ENCODE measurements at places on chromosomes 2 and 18.

DNA sequence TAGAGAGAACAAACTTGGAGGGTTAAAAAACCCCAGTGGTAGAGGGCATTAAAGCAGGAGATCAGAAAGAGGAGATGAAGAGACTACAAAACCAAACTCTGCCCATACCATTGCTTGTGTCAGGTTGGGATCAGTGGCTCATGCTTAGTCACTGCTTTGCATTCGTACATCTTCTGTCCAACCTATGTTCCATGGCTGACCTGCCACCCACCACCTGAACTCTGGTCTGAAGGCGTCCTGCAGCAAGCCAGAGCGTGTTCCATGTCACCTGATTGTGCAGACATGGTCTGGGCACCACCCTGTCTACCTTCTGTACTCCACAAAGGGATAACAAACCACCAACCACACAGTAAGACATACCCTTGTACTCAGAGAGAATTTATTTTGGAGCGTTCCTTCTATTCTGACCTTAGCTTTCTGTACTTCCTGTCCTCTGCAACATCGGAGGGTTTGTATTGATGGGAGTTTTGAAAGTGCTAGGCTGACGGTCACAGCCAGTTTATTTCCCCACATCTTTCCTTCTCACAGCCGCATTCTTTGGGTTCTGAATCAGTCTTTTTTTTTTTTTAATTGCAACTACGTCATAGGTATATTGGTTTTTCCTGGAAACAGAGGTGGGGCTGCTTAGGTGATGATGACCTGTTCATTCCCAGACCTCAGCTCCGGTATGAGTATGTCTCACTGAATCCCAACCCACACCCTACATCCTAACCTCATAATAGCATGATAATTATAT, 88.3 kb downstream of the SOWAHC start:
- DNase-seq = peak; percentile 64

GRCh38 chr2:205712508-205712907, 30.2 kb downstream of the NRP2 start:
- peak; percentile 54 for DNase-seq

- DNase-seq = no peak
Observed at GRCh38 chr2:233663911-233664310, 7.8 kb upstream of the UGT1A9 start.

- DNase-seq = peak; percentile 88
Observed at GRCh38 chr2:158733430-158733755, 61.7 kb upstream of the DAPL1 start.

GRCh38 chr2:218202266-218202665, 14.7 kb upstream of the ARPC2 start:
- DNase-seq = peak; percentile 13

DNA sequence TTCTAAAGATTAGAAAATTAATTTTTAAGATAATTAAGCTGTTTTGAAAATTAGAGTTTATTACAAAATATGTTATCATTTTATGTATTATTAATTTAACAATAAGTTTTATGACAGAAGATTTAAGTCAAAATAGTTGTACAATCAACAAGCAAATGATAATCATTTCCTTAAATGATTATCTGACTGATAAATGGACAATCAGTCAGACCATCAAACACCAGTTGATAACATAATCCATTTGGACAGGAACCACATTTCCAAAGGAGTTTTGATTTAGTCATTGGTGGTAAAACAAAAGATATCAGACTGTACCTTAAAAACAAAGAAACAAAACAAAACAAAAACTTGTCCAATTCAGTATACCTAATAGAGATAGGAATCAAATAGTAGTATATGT, 1.9 kb downstream of the TFPI start:
- no peak for DNase-seq

DNA sequence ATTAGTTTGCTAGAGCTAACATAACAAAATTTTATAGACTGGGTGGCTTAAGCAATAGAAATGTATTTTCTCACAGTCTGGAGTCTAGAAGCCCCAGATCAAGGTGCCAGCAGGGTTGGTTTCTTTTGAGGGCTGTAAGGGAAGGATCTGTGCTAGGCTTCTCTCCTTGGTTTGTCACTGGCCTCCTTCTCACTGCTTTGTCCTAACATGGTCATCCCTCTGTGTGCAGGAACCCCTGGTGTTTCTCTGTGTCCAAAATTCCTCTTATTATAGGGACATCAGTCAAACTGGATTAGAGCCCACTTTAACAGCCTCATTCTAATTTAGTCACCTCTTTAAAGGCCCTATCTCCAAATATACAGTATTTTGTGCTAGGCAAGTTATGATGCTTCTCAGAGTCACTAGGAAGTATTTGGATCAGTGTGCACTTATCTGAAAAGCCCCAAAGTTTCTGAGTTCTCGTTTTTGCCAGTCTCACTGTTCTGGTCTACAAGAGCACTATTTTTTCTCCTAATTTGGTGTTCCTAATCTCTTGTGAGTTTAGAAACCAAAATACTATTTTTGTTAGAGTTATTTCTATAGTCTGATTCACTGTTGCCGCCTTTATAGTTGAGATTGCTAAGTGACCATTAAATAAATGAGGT, 29.0 kb downstream of the ZC3H6 start:
- DNase-seq = no peak

DNA sequence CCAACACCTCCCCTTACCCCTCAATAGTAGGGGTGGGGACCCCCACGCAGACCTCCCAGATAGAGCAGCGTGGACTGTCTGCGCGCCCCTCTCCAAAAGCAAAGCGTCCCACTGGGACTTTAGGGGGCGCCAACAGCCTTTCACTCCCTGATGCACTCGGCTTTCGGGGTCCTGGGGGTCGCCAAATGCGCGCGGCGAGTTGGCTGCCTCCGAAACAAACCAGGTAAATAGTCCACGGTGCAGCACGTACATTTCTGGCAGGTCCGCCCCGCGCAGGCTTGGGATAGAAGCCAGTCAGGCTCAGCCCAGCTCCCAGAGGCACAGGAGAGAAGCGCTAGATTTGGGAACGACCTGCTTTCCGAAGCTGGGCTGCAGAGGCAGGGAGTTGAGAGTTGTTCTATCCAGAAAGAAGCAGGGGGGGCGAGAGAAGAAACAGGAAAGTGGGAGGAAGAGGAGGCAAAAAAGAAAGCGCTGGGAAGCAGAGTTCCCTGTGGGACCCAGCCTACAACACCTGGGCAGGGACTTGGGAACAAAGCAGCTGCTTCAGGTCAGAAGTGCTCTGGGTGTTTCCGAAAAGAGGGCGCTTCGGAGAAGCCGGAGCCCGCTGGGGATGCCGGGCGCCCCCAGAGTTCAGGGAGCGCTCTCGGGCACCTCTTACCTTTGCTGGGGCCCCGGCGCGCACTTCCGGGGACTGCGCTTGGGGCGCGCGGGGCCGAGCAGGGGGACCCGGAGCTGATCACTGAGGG, 544 bp downstream of the EVA1A start:
- peak; percentile 47 for DNase-seq

GRCh38 chr2:135494503-135494902, 36.5 kb downstream of the ZRANB3 start:
- DNase-seq = no peak

DNA sequence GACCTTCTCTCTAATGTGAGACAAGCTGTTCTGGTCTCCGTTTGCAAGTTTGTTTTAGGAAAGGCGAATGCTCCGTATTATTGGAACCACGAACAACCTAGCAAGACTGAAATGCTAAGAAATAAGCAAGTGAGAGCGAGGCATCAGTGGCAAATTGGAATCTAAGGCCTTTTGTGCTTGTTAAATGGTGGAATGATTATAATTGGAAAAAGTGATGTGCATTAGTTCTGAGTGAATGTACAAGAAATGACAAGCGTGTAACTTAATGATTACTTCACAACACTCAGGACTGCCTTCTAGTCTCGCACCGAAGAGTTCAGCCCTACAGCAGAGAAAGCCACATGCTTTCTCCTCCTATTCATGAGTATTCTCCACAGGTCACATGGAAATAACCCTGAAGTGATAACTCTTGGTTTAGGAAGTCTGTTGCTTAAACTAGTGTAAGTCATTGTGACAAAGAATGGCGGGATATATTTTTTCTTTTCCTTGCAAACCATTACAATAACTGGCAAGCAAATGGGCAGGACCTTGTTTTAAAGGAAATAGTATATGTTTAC, 392.2 kb upstream of the FIGN start:
- no peak for DNase-seq

- no peak for DNase-seq
Observed at GRCh38 chr18:51135795-51136194, 61.7 kb downstream of the MEX3C start.

GRCh38 chr2:231932985-231933915, 7.1 kb upstream of the NPPC start:
- no peak for DNase-seq

GRCh38 chr2:138238908-138239307, 262.7 kb upstream of the SPOPL start:
- DNase-seq = no peak

GRCh38 chr2:140504601-140505000, 1626.2 kb downstream of the LRP1B start:
- peak; percentile 35 for DNase-seq

DNA sequence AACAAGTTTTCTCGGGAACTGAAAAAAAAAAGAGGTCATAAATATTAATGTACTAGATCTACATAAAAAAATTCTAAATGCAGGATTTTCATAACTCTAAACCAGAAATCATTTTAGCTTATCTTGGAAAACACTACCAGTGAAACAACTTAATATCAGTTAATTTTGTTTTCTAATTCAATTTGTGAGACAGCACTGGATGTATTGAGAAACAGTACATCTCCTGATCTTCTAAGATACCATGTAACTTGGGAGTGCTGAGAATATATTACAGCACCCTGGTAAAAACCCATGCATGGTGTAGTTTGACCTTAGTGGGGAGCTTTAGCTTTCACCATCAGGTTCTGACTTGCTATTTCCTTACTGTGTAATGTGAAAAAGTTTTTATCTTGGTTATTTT, 129.6 kb downstream of the NRXN1 start:
- DNase-seq = no peak

- DNase-seq = no peak
Observed at GRCh38 chr2:33342171-33342570, 134.3 kb upstream of the RASGRP3 start.

- no peak for DNase-seq
Observed at GRCh38 chr2:240419723-240420122, 15.7 kb upstream of the GPC1 start.

GRCh38 chr2:43370705-43371104, 144.3 kb upstream of the ZFP36L2 start:
- DNase-seq = no peak

GRCh38 chr18:48923746-48924629, 26.8 kb downstream of the SMAD7 start:
- peak; percentile 71 for DNase-seq

GRCh38 chr2:48026865-48027264, 120.6 kb upstream of the FBXO11 start:
- no peak for DNase-seq

GRCh38 chr2:80525152-80525551, 220.6 kb upstream of the LRRTM1 start:
- DNase-seq = no peak

DNA sequence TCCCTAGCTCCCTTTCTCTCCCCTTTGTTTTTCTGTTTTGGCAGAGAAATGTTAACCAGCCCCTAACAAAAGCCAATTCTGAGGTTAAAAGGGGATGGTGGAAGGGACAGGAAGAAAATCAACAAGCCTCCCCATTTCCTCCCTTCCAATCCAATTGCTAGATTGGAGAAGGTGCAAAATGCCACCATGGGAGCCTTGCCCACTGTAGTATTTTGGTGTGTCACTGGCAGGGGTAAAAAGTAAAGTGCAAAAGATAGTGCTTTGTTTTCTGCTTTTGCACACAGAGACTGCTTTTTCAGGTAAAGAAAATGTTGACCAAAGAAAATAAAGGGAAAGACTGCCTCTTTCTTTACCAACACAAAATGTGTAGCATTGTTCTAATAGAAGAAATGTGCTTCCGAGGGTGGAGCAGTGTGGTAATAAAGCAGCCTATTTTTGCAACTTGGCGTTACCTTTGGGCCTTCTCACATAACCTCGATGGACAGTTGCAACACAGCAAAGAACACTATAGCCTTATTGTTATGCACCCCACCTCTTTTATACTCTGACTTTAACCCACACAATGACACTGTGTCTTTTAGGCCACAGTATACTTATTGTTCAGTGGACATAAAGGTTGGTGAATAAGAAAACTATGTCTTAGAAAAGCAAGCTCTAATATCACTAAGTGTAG, 861.8 kb downstream of the BCL11A start:
- DNase-seq = no peak

GRCh38 chr2:191889931-191890330, 43.0 kb upstream of the CAVIN2 start:
- DNase-seq = no peak

DNA sequence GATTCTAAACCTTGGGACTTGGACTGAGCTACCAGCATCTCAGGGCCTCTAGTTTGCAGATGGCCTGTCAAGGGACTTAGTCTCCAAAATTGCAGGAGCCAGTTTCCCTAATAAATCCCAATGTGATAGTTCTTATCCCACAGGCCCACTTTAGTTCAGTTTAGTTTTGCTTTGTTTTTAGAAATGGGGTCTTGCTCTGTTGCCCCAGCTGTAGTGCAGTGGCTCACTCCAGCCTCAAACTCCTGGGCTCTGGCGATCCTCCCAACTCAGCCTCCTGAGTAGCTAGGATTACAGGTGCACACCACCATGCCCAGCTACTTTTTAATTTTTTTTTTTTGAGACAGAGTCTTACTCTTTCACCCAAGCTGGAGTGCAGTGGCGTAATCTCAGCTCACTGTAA, 2.6 kb upstream of the SF3B1 start:
- DNase-seq = no peak

DNA sequence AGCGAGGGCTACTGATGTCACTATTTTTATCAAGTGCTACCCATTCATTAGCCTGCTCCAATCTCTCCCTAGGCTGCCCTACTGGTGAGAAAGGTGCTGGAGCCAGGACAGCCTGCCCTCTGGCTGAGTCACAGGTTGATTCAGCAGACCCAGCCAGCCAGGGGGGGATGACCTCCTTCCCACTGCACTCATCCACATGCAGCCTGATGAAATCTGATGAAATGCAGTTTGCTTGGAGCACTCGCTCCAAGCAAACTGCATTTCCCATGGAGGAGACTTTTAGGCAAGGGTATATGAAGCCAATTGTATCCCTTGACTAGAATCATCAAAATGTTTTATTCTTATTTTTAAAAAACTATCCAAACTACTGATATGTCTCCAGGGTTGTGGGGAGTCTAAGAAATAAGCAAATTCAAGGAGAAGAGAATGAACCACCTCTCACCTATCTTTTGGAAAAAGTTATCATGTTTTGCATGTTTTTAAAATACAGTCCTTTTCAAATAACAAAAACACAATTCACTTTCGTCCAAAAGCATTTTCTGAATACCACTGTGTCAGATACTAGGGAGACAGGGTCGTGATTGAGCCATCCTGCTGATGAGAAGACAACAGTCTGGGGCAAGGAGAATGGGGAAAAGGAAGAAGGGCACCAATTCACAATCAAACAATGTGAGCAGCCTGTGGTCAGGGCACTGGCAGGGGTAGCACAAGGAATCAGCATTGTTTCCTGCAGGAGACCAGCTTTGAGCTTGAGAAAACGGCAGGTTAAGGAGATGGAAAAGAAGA, 128.3 kb downstream of the AFF3 start:
- peak; percentile 98 for DNase-seq

GRCh38 chr2:36277146-36277808, 78.3 kb upstream of the CRIM1 start:
- DNase-seq = peak; percentile 67

GRCh38 chr2:3189076-3189591, 188.5 kb downstream of the EIPR1 start:
- DNase-seq = no peak

Measured in fibroblast of lung (primary cell).